ENCODE measurements at places on chromosomes 12 and 14. TPM values are rescaled to one million over a fixed set of nuclear protein-coding genes. Genes with fewer than 3 reads are reported as not detected.

KLC1 gene
- 198 TPM for total RNA-seq

DNA sequence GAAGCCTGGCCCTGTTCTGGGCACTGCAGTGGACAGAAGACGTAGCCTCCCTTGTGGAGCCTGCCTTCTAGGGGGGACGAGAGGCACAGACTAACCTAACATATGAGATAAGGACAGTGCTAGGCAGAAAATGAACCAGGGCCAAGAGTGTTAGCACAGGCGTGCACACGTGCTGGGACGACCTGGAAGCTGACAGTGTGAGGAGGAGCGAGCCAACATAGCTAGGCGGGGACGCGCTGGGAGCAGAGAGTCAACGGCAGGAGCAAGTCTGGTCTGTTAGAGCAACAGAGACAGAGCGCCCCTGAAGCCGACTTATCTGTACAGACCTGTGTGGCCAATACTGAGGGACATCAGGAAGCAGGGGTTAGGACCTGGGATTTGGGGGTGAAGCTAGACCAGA, 8.0 kb downstream of the PXMP2 start:
- no peak for DNase-seq

DNA sequence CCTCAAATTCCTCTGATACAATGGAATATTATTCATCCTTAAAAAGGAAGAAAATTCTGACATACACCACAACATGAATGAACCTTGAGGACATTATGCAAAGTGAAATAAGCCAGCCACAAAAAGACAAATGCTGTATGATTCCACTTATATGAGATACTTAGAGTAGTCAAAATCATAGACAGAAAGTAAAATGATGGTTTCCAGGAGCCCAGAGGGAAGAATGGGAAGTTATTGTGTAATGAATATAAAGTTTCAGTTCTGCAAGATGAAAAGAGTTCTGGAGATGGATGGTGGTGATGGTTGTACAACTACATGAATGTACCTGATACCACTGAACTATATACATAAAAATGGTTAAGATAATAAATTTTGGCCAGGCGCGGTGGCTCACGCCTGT, 18.3 kb downstream of the VWF start:
- no peak for DNase-seq

ZDHHC22 gene
- total RNA-seq = not detected

- DNase-seq = peak; percentile 98
Observed at GRCh38 chr12:52582971-52583456, 9.4 kb upstream of the KRT74 start.

- DNase-seq = no peak
Observed at GRCh38 chr12:11987901-11988300, 82.8 kb upstream of the BCL2L14 start.

C12orf54 gene
- not detected for total RNA-seq

- no peak for DNase-seq
Observed at GRCh38 chr14:66088656-66089055, 397.5 kb upstream of the CCDC196 start.

- no peak for DNase-seq
Observed at GRCh38 chr14:91187271-91187670, 57.2 kb downstream of the GPR68 start.

DNA sequence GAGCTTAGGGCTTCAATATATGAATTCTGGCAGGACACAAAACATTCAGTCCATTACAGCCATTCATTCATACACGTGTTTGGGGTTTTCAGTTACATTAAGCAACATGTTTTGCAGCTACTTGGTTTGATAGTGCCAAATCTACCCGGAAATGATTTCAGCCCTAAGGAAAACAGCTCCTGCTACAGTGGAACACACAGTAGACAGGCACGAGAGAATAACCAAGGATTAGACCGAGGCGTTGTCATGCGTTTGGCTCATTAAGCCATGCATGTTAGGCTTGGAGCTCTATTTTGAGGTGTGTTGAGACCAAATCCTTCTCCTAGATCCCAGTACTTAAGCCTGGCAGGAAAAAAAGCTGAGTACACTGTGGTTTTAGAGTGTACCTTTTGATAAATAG, 177.4 kb downstream of the PRKCH start:
- DNase-seq = peak; percentile 64

Data from osteoblast (primary cell).